ENCODE measurements at places on chromosomes 3 and 15. TPM values are rescaled to one million over a fixed set of nuclear protein-coding genes. Genes with fewer than 3 reads are reported as not detected.

The MBD4 gene
- 26.0 TPM for total RNA-seq

The OIP5 gene
- total RNA-seq = 21.2 TPM

The TGM4 gene
- 0.68 TPM for total RNA-seq

The LRIG1 gene
- total RNA-seq = 77.9 TPM

The CISH gene
- total RNA-seq = 3.7 TPM

The ACSBG1 gene
- total RNA-seq = 25.2 TPM

The GOLGA8O gene
- 13.5 TPM for total RNA-seq

The RBMS3 gene
- 36.2 TPM for total RNA-seq

The NR1I2 gene
- total RNA-seq = 0.47 TPM

The C3orf85 gene
- not detected for total RNA-seq

The RHOV gene
- 0.24 TPM for total RNA-seq

The DCBLD2 gene
- 211 TPM for total RNA-seq

The CCRL2 gene
- 0.87 TPM for total RNA-seq

The DIPK2A gene
- 85.0 TPM for total RNA-seq

The ZBTB47 gene
- 22.8 TPM for total RNA-seq

The C2CD4A gene
- total RNA-seq = 0.39 TPM

The TBL1XR1 gene
- 67.6 TPM for total RNA-seq

The ITPKA gene
- total RNA-seq = 21.3 TPM

The OSTN gene
- not detected for total RNA-seq

The RPL39L gene
- total RNA-seq = 93.0 TPM

The ZNF80 gene
- 0.47 TPM for total RNA-seq

The IL17RB gene
- 9.5 TPM for total RNA-seq

The CELSR3 gene
- 14.3 TPM for total RNA-seq

The FBLN2 gene
- total RNA-seq = 334 TPM

All from testis (tissue), 5 donors.